Aortic smooth muscle cell (primary cell): ENCODE measurements at places on chromosomes 1 and 21. TPM values are rescaled to one million over a fixed set of nuclear protein-coding genes. Genes with fewer than 3 reads are reported as not detected.

Gene OR2AK2
- total RNA-seq: not detected in 2 replicates

Gene CACNA1E
- not detected in 2 replicates for total RNA-seq

Gene OR2T29
- 0.06 TPM in 1 of 2 replicates, not detected in the other for total RNA-seq

Gene PROK1
- total RNA-seq: not detected in 2 replicates

Gene PPM1J
- 0.50 and 0.53 TPM in 2 replicates for total RNA-seq

Gene ERVH48-1
- not detected in 2 replicates for total RNA-seq

Gene PIGV
- 10.9 and 11.9 TPM in 2 replicates for total RNA-seq

Gene KCNE1
- total RNA-seq: 0.53 and 0.87 TPM in 2 replicates
